Muscle of leg (tissue), 16 donors: ENCODE measurements at places on chromosomes 1 and 21.

DNA sequence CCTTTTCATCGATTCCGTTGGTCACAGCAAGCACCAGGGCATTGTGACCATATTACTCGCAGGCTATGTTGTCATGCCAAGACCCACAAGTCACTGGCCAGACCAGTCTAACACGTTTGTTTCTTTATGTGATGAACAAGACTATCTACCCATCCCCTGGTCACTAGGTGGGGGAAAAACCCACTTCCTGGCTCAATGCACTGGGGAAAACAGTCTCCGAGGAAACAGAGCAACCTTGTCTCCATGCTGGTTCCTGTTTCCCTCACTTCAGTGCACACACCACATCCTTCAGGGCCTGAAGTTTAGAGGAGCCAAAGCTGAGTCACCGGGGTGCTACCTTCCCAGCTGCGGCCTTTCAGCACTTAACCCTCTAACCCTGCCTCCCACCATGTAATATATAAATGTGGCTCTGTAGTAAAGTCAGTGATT, 20.9 kb downstream of the ERICH3 start:
- no peak for DNase-seq

- DNase-seq = no peak
Measured at GRCh38 chr1:58090640-58091039, 455.9 kb downstream of the OMA1 start.

DNA sequence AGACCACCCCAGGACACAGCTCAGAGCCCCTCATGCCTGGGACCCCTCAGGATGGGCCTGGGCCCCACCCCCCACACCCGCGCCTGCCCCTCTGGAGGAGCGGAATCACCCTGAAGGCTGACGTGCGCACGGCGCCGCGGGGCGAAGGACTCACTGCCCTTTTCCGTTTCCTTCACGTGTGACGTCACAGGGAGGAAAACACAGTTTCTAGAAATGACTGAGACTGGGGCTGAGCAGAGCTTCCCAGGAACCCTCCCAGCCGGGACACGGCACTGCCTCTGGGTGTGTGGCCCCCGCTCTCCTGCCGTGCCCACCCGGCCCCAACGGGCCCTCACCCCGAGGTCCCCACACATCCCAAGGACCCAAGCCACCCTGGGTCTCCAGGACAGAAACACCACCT, 5.4 kb upstream of the TNFRSF4 start:
- DNase-seq = no peak

DNA sequence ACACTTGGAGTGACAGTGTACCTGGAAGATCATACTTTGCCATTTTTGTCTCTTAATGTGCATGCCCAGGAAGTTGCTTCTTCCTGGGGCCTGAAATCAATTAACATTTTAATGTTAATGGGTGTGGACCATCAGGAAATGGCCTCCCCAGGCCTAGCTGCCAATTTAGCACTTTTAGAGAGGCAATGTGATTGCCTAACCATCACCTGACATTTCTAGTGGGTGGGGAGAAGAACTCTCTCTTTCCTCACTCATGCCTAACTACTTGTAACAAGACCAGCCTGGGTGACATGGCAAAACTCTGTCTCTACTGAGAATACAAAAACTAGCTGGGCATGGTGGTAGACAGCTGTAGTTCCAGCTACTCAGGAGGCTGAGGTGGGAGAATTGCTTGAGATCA, 549.0 kb upstream of the RGS18 start:
- DNase-seq = no peak

GRCh38 chr1:162327788-162328165, 48.9 kb downstream of the SPATA46 start:
- no peak for DNase-seq

DNA sequence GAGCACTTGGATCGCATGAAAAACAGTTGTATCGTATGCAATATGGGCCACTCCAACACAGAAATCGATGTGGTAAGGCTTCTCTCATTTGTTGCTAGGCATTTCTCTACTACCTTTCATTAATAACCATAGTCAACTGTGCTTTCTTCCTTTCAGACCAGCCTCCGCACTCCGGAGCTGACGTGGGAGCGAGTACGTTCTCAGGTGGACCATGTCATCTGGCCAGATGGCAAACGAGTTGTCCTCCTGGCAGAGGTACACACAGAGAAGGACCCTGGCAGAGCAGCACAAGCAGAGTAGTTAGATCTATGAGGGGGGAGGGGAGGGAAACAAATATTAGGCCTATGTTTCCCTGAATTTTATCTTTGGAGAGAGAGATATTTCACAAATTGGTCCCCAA, 16.0 kb upstream of the STRIP1 start:
- no peak for DNase-seq

DNA sequence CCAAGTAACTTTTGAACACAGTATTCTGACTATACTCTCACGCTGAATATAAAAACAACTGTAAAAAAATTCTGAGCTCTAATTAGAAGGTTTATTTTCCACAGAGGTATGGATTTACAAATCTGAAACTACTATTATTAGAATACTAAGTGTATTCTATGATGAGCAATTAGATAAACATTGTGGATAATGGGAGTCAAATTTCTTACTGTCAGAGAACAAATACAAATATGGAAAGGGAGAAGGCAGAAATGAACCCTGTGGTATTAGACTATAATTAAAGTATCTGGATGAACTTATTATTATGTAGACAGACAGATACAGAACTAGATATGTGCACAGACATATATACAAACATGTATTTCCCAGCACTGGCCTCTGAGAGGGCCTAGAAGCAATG, 22.6 kb downstream of the ALDH9A1 start:
- DNase-seq = no peak

- no peak for DNase-seq
Measured at GRCh38 chr1:17507915-17508314, 31.6 kb upstream of the ARHGEF10L start.

- DNase-seq = no peak
Measured at GRCh38 chr1:118945489-118945888, 42.7 kb downstream of the TBX15 start.

DNA sequence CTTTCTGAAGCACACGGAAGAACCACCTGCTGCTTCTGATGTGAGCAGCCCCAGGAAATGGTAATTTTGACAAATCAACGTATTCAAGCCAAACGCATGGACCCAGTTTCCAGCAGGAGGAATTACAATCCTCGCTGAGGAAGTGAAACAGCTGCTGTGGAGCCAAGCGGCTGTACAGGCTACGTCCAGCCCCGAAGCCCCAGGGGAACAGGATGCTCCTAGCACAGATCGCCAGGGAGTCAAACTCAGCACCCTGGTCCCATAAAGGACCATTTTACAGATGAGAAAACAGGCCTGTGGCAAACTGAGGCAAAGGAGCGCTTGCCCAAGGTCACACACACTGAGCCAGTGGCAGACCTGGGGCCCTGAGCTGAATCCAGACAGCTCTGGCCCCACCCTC, 108.0 kb downstream of the PTPRU start:
- no peak for DNase-seq

GRCh38 chr1:193856261-193856660, 669.8 kb upstream of the B3GALT2 start:
- DNase-seq = no peak

- DNase-seq = peak; percentile 69
Measured at GRCh38 chr1:159012495-159012894, 2.8 kb downstream of the IFI16 start.

GRCh38 chr1:32612189-32612881, 38.0 kb downstream of the ZBTB8OS start:
- peak; percentile 61 for DNase-seq
